ENCODE measurements at places on chromosomes 6 and 20.

DNA sequence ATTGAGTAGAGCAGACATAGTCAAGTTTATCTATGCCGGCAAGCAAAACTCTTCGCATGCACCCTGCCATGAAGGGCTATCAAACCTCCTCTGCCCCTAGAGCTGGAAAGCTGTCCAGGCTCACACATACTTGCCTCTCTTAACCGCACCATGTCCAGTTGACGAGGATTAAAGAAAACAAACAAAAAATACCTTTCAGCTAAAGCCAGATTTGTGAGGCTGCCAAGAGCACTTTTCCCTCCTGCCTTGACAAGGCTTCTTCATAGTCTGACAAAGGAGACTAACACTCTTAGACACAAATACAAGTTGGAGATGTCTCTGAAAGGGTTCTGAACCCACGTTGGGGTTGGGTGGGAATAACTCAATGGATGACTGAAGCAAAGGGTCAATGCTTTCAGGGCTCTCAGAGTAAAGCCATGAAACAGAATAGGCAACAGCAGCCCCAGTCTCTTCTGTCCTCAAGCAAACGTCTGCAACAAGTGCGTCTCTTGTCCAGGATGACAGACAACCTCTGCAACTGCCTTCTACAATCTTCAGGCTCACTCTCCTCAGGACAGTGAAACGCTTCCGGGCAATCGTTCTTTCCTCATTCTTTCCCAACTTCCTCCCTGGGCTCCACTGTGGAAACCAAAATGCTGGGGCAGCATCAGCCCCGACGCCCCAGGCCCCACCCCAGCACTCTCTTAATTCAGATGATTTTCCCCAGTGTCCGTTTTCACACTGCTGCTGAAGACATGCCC is 57.8 kb downstream of the AGPAT4 start:
- DNase-seq = no peak

DNA sequence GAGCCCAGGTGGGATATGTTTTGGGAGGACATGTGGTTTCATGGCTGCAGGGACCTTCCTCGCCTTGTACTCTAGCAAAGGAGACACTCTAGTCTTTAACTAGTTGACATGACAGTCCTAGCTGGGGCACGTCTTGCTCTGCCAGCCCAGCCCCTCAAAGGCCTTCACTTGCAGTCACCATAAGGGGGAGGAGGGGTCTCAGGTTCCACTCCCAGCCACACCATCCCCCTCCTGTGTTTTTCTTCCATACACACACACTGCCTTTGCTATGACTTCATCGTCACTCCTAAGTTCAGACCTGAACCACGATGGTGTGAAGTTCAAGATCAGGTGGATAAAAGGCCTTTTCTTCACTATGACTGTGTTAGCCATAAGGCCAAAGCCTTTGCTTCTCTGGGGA is 13.5 kb downstream of the ULBP1 start:
- DNase-seq = no peak

- no peak for DNase-seq
Observed at GRCh38 chr20:63767886-63768285, 28.3 kb downstream of the SLC2A4RG start.

DNA sequence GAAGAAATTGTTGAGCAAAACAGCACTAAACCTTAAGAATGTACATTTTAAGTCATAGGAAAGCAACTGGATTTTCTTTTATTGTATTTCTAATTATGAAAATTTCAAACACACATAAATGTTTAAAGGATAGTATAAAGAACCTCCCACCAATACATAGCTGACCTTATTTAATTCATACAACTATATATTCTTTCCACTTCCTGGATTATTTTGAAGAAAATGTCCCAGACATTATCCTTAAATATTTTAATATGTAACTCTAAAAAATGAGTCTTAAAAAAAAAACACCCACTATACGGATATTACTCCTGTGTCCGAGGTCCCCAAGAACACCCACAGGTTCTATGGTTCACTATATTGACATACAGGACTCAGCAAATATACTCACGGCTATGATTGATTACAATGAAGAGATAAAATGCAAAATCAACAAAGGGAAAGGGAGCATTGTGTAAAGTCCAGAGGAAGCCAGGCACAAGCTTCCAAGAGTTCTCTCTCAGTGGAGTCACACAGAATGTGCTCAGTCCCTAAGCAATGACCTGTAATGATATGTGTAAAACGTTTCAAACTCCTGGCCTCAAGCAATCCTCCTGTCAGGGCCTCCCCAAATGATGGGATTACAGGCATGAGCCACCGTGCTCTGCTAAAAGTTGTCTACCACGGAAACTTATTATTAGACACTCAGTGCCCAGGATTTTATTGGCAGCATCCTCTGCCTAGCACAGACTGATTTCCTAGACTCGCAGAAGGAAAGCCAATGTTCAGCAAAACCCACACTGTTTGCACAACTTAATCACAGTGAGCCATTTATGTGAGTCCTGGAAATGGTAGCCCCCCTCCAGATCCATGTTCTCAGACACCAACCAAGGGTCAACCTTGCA is 23.2 kb downstream of the GLYATL3 start:
- no peak for DNase-seq

GRCh38 chr20:49210101-49210756 is 9.0 kb upstream of the DDX27 start:
- no peak for DNase-seq

- DNase-seq = no peak
Observed at GRCh38 chr6:52303178-52303577, 18.6 kb upstream of the MCM3 start.

- no peak for DNase-seq
Observed at GRCh38 chr20:53360852-53361251, 232.8 kb downstream of the ZNF217 start.

DNA sequence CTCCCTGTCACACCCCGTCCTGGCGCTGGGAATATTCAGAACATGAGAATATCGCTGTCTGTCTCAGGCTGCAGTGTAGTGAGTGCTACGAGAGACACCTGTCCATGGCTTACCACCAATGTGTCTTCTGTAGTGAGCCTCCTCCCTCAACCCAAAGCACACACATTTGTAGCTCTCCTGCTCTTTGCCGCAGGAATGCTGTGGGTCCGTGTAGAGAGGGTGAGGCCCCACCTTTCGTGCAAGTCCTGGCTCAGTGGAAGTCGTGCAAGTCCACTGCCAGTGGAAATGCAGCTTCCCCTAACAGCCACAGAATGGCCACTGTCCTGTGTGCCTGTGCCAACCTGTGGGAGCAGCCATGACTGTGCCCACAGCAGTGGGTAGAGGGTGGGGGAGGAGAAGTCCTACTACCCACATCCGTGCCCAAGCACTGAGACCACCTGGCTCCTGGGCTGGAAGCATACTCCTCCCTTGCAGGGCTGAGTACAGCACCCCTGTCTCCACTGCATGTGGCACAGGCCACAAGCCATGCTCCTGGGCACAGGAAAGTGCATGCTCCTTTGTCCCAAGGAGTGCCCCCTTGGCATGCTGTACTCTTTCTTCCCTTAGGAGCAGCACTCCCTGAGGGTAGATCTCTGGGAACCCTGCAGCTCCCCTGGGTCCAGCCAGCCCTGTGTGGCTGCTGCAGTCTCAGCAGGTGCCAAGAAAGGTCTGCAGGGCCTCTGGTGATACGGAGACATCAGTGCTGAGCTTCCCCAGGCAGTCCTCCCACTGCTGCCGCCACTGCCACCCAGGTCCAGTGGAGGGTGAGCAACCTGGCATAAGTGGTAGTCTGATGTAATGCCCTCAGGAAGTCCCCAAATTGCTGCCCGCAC is 28.0 kb downstream of the IGF2R start:
- DNase-seq = no peak

GRCh38 chr6:167093406-167093921 is 29.4 kb upstream of the CCR6 start:
- no peak for DNase-seq

GRCh38 chr6:72412709-72413044 is 209.2 kb upstream of the KCNQ5 start:
- no peak for DNase-seq

DNA sequence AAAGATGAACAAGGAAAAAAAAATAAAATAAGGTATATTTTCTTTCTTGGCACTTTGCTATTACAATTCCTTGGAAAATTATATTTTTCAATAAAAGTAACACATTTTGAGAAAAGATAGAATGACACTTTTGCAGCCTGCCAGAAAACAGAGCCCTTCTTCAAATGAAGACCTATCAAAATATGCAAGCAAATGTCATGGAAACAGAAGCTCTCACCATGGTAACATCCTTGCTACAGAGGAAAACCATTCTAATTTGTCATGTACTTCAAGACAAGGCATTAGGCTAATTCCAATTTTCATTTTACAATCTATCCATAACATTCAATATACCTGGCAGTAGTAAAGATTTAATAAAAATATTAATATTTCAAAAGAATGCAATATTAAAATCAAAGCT is 177.9 kb downstream of the RNGTT start:
- DNase-seq = no peak

DNA sequence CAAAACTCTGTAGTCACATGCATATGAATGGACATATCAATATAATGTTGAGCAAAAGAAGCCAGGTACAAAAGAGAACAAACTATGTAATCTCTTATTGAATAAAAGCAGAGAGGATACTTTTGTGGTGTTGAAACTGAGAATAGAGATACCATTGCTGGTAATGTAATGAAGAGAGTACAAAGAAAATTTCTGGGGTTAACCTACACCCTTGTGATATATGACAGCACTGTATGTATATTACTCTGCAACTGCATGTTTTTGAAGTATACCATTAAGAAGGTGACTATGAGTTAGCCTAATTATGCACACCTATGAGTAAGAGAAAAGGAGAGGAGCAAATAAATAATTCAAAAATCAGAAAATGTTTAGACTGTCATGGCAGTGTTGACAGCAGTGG is 268.8 kb upstream of the DEFB112 start:
- DNase-seq = no peak

GRCh38 chr6:155041741-155042279 is 46.7 kb downstream of the TIAM2 start:
- no peak for DNase-seq

GRCh38 chr6:39961178-39961577 is 26.9 kb upstream of the MOCS1 start:
- DNase-seq = no peak

GRCh38 chr6:3592371-3592941 is 135.6 kb upstream of the SLC22A23 start:
- DNase-seq = no peak

GRCh38 chr20:51938559-51939258 is 136.4 kb upstream of the SALL4 start:
- no peak for DNase-seq

DNA sequence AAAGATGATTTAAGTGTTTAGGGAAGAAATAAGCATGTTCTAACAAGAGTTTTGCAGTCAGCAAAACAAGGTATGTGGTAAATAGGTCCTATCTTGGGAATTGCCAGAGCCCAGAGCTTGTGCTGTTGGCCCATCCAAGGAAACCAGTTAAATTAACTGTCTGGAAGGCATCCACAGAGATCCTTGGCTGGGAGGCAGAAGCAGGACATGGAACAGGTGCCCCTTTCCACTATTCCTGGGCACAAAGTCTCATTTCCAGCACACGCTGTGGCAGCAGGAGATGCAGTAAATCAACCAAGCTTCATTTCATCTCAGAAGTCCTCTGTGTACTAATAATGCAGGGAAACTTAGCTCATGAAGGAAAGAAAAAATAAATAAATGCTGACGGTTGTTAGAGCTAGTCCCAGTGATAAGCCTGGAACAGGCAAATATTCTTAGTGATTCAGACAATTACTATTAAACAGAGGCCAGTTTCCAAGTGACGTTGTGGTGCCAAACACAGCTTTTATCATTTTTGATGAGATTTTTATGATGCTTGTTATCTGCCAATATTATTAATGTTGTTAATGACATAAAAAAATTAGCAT is 39.8 kb upstream of the SNAP25 start:
- DNase-seq = no peak

- DNase-seq = no peak
Observed at GRCh38 chr20:63855363-63856097, 5.8 kb upstream of the ABHD16B start.

DNA sequence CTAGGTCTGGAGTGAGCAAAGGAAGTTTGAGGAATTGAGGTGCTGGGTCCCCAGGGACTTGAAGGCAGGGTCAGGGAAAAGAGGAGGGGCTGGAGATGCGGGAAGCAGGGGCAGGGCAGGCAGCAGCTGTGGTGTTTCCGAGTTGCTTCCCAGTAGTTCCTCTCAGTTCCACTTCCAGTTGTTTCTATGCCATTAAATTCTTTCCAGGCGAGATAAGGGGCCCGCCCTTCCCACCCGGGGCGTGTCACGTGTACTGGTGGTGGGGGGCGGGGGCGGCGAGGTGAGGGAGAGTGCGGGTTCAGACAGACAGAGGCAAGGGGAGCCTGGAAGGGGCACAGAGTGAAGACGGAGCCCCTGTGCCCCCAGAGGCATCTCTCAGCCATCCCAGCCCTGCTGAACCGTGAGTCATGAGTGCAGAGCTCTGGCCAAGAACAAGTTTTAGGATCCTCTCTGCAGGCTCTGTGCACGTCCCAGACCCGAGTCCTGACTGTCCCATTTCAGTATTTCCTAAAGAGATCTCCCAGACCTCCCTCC is 977 bp downstream of the TNXB start:
- no peak for DNase-seq

- DNase-seq = no peak
Observed at GRCh38 chr6:66961191-66961590, 1254.2 kb upstream of the EYS start.

GRCh38 chr6:43127180-43127579 is 43.9 kb upstream of the SRF start:
- no peak for DNase-seq

- no peak for DNase-seq
Observed at GRCh38 chr6:65071480-65071879, 635.5 kb downstream of the EYS start.

- no peak for DNase-seq
Observed at GRCh38 chr6:11971154-11971553, 41.0 kb upstream of the HIVEP1 start.

DNA sequence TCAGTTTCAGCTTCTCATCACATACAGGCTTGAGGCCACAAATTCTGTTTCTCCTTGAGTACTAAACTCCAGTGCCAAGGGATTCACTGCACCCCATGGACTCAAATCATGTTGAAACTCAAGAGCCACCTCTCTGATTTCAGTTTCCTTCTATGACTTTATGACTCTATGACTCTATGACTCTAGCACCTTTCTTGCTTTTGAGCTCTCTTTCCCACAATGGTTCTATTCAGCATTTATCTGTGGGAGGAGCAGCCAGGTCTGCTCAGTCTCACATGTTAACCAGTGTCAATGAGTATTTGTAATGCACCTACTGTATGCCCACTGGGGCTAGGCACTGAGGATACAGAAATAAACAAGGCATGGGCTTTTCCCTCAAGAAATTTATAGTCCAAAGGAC is 14.6 kb upstream of the SLC22A2 start:
- DNase-seq = no peak

GRCh38 chr6:42378125-42378524 is 73.6 kb downstream of the TRERF1 start:
- DNase-seq = no peak

DNA sequence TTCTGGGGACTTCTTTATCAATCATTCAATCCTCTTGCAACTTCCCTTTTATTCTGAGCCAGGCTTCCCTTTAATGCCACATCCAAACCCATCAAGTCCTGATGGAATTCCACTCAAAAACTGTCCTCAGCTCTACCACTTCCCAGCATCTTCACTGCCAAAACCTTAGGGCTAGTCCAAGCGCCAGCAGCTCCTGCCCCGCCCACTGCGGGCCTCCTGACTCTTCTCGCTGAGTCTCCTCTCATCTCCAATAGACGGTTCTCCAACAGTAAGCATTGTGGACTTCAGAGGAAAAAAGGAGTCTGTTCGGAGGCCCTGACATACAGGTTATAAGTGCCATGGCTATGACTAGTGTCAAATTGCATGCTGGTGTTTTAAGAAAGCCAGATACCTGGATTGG is 38.7 kb upstream of the CNKSR3 start:
- no peak for DNase-seq

All from bone marrow (tissue), 2 donors.